ENCODE measurements at places on chromosomes 12 and 14.

DNA sequence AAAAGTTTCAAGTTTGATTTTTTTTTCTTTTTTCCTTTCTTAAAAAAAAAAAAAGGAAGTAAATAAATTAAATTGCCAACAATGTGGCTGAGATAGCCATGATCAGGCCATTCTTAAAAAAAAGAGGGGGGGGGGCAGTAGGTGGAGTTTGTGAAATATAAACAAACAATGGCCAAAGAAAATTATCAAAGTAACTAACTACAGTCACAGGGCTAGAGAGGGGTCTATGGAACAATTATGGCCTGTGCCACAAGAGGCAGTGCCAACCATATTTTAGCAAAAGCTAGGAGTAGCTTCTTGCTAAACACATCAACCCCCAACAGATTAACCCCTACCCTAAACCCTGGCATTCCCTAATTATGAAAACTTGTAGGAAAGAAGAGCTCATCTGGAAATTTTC, 16.2 kb upstream of the SMARCC2 start:
- DNase-seq: no peak

DNA sequence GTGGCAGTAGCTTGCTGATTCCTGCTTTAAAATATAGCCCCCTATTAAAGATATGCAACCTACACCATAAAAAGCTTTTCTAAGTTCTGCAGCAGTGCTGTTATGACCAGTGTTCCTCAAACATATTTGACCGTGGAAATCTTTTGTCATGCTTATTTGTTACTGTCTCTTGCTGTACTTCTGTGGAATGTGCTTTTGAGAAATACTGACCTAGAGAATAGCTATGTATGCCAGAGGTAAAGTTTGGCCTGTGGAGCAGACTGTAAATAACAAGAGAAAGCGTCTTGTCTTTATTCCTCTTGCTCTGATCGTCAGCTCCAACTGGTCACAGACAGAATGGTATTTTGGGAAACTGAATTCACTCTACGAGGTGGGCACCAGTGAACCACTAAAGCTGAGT, 239.0 kb downstream of the FBXL14 start:
- DNase-seq: no peak

DNA sequence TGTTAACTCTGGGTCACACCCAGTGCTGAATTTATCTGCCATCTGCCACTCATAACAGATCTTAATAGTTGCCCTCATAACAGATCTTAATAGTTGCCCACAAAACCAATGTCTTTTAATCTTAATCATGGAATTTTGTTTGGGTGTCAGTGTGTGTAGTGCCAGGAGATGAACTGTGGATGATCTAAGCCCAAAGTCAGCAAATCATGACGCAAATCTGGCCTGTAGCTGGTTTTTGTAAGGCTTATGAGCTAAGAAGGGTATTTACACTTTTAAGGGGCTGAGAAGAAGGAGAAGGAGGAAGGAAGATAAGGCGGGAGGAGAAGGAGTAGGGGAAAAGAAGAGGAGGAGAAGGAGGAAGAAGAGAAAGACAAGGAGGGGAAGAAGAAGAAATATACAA, 10.0 kb upstream of the IL26 start:
- no peak for DNase-seq

DNA sequence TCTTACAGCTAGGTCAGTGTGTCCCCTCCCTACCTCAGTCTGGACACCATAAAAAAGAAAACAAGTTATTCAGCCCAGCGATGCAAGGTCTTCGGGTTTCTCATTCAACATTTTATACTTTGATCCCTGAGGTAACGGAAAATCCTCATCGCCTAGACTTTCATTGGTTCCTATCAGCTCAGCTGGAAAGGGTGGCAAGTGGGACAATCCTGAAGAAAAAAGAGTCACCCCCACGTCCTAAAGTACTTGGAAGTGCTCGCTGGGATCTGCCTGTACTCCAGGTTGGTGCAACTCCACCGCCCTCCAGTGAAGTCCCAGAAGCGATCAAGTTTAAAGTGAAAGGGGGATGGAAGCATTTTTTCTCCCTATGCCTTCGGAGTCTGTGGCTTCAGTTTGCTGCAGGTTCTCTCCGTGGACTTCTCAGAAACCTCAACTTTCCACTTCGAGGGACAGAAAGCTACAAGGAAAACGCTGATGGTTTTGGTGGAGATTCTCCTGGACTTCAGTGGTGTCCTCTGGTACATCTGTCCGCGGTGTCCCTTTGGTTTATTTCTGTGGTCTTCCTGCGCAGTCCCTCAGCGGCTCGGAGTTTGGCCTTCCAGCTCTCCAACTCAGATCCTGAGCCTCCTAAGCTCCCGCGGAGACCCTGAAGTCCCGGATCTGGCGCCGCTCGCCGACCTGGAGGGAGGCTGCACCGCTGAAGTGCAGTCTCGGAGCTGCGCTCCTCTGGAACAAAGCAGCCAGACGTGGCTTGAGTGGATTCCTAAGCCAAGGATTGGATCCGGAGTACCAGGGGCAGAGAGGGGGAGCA, 1.8 kb upstream of the LRFN5 start:
- no peak for DNase-seq

DNA sequence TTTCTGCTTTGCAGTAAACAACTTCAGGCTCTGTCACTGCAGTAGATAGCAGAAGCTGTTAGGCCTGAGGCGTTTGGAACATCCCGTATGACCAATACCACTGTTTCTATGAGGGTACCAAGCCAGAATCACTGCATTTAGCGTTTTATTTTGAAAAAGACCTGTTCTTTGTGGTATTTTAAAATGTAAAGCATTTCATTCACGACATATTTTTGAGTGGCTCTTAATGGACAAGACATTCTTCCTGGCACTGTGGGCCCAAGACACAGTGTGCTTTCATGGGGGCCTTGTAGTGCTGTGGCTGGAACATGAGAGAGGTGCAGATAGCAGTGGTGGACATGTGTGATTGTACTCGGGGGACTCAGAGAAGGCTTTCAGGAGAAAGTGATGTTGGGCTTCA, 86.4 kb downstream of the DDX51 start:
- no peak for DNase-seq
